ENCODE measurements at places on chromosomes 7 and 10. TPM values are rescaled to one million over a fixed set of nuclear protein-coding genes. Genes with fewer than 3 reads are reported as not detected.

DNA sequence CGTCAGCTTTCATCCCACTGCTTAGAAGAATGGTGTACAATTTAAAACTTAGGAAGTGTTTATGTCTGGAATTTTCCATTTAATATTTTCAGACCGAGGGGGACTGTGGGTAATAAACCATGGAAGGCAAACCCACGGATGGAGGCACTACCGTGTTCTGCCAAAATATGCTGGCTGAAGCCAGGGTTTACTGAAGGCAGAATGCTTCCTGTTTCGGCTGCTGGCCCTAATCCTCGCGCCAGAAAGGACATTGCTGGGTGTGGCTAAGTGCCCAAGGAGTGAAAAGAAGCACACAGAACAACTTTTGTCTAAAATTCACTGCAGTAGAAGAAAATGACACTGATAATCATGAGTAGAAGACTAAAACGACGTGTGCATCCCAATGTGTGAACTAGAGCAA is 32.3 kb downstream of the PITRM1 start:
- no peaks in the 10 kb centered on the region for H3K27me3 ChIP-seq
- no peak for DNase-seq
- peaks cover 75% of the 10 kb centered on the region for H3K36me3 ChIP-seq
- H3K27ac ChIP-seq, result no peak overlapping the region
- no peak overlapping the region for H3K4me3 ChIP-seq

DNA sequence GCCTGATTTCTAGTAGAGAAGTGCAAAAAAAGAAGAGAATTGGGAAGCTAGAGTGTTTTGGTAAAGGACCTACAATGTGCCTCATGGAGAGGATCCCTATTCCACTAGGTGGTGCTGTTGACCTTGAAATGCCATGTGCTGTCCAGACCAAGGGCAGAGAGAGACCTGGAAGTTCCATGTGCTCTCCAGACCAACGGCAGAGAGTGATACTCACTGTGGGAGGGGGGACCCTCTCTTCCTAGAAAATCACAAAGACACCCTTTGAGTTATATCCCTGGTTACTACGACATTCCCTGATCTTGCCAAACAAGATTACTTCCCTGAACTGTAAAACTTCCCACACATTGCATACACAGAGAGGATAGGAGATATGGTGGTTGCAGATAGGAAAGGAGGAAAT is 212.7 kb upstream of the ZNF804B start:
- no peaks in the 10 kb centered on the region for H3K36me3 ChIP-seq
- DNase-seq, result peak; percentile 58

The GLUD1 gene
- total RNA-seq, result 60.2 TPM

GRCh38 chr7:1646957-1647891 is 22.9 kb upstream of the ELFN1 start:
- no peaks in the 10 kb centered on the region for H3K4me1 ChIP-seq
- H3K4me3 ChIP-seq, result no peak overlapping the region
- DNase-seq, result no peak
- H3K27ac ChIP-seq, result no peak overlapping the region
- peaks cover 100% of the 10 kb centered on the region for H3K27me3 ChIP-seq
- no peaks in the 10 kb centered on the region for H3K36me3 ChIP-seq

The COL1A2 gene
- not detected for total RNA-seq

- peaks cover 40% of the 10 kb centered on the region for H3K27me3 ChIP-seq
- H3K27ac ChIP-seq, result no peak overlapping the region
- DNase-seq, result no peak
- H3K36me3 ChIP-seq, result no peaks in the 10 kb centered on the region
These were observed 39.3 kb upstream of the CUX1 start for GRCh38 chr7:101778026-101778580.

The TWIST1 gene
- 2.4 TPM for total RNA-seq

- H3K27me3 ChIP-seq, result no peaks in the 10 kb centered on the region
- peaks cover 31% of the 10 kb centered on the region for H3K4me1 ChIP-seq
- no peak overlapping the region for H3K4me3 ChIP-seq
- DNase-seq, result no peak
These were observed 27.8 kb downstream of the HIBADH start for GRCh38 chr7:27634671-27635493.
